ENCODE measurements at places on chromosomes 1 and 21.

DNA sequence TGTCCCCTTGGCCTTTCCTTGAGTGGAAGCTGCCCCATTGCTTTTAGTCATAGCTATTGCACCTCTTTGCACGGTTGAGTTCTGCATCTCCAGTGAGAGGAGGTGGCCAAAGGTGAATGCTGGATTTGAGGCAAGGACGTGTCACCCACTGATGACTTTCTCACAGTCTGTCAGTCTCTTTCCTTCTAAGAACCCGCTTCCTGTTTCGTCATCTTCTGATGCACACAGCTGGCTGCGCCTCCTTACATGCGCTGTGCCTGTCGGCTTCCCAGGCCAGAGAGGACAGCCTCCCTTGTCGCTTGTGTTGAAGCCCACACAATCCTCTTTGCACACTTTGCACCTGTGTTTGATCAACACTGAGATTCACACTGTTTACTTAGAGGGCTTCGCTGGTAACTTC is 41.8 kb upstream of the PWP2 start:
- peak; percentile 72 for DNase-seq

GRCh38 chr1:119260506-119260905 is 108.1 kb upstream of the HAO2 start:
- DNase-seq = no peak

- peak; percentile 66 for DNase-seq
Observed at GRCh38 chr1:156445789-156446263, 54.7 kb downstream of the MEF2D start.

- DNase-seq = no peak
Observed at GRCh38 chr1:113129529-113130185, 56.7 kb downstream of the LRIG2 start.

DNA sequence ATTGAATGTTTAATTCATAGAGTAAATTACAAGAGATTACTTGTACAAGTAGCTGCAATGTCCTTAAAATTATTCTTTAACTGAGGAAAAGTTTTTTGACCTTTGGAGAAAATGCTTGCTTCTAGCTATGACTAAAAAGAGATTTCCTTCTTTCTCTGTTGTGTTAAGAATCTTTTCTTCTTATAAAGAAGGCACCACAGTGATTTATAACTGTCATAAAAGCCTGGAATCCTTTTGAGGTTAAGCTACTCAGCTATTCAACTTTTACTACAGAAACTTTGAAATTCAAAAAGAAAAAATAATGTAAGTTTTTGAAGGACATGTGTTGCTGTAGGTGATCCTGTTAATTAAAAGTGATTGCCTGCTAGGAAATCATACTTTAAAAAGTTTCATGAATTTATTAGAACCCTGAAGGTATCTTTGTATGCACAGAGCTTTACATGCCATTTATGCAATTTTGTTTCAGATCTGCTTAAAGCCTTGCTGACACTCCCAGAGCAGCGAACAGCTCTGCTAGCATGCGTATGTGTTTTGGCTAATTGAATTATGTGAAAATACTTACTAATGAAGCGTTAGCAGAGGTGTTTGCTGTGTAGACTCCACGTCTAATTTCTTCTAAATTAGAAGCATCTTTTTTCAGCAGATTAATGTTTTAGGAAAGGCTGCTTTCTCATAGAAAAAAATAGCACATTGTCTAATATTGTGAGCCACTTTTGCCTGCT is 94.7 kb upstream of the SMYD2 start:
- no peak for DNase-seq

GRCh38 chr1:248791010-248791409 is 34.7 kb downstream of the SH3BP5L start:
- DNase-seq = no peak

- no peak for DNase-seq
Observed at GRCh38 chr1:156893048-156893953, at the start of gene PEAR1. TSS of gene PEAR1 (plus strand) at chr1:156893718. CDS start at chr1:156903927, 10,209 bp downstream.

- no peak for DNase-seq
Observed at GRCh38 chr1:53526451-53527101, 67.4 kb downstream of the DMRTB1 start.

GRCh38 chr21:28805885-28806284 is 186.8 kb downstream of the LTN1 start:
- no peak for DNase-seq

DNA sequence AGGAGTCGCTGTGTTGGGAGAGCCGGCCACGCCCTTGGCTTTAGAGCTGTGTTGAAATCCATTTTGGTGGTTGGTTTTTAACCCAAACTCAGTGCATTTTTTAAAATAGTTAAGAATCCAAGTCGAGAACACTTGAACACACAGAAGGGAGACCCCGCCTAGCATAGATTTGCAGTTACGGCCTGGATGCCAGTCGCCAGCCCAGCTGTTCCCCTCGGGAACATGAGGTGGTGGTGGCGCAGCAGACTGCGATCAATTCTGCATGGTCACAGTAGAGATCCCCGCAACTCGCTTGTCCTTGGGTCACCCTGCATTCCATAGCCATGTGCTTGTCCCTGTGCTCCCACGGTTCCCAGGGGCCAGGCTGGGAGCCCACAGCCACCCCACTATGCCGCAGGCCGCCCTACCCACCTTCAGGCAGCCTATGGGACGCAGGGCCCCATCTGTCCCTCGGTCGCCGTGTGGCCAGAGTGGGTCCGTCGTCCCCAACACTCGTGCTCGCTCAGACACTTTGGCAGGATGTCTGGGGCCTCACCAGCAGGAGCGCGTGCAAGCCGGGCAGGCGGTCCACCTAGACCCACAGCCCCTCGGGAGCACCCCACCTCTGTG is 4.7 kb downstream of the C1orf35 start:
- DNase-seq = no peak

GRCh38 chr1:30650968-30651320 is 72.4 kb downstream of the MATN1 start:
- DNase-seq = no peak

DNA sequence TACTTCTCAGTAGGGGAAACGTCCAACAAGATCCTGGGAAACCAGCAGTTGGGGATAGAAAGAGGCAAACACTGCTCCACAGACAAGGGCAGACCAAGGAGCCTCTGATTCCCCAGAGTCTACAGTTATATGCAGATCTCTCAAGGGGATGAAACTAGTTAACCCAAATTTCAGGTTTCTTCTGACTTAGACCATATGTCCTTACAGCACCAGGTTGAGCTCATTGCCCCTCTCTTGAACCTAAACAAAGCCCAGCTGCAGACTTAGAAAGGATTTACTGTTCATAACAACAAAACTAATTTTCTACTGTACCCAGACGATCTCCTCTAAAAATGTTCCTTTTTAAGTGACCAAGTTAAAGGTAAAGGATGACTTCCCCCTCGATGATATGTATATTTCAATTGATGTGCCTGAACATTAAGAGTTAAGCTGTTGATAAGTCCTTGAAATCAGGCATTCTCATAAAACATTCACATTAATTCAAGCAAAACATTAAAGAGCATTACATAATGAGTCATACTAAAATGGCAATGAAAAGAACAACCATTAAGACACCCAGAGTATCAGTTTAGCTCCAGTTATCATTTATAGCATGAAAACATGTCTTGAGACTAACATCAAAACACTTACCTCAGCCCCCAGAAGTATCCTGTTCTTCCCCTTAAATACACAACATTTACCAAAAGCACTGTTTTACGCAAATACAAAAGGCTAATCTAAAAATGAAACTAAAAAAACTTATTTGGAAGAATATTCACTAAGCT is 24.1 kb downstream of the SMYD3 start:
- no peak for DNase-seq

DNA sequence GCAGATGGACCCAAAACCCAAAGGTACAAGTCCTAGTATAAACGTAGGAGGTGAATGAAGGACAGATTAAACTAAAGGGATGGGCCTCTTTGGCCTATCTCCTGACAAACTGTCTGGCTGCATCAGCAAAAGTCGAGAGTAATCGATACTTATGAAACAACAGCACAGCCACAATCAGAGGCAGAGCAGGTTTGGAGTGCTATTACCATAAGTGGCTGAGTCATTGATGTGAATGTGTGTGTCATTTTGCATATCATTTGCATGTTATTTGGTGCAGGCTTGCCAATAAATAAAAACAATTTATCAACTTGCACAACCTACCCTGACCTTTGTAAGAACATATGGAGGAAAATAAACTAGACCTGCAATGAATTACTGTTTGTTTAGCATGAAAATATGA is 283.1 kb downstream of the NUF2 start:
- DNase-seq = no peak

DNA sequence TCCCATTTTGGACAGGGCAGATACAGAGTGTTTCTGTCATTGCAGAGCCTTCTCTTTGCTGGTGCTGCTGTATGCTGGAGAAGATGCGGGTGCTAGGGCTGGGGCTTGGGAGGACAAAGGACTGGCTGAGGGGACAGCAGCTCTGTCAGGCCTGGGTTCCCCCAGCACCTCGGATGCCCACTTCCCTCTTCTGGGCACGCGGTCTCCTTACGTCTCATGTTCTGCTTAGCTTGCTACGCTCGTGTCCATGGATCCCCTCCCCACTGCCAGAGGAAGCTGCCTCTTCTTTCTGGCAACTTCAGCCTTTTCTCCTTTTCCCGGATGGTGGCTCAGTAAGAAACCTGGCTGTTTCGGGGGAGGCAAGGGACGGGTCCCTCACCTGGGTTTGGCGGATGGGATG is 75.7 kb downstream of the ARHGEF10L start:
- DNase-seq = no peak

- DNase-seq = no peak
Observed at GRCh38 chr21:38852278-38852677, 46.5 kb downstream of the ETS2 start.

DNA sequence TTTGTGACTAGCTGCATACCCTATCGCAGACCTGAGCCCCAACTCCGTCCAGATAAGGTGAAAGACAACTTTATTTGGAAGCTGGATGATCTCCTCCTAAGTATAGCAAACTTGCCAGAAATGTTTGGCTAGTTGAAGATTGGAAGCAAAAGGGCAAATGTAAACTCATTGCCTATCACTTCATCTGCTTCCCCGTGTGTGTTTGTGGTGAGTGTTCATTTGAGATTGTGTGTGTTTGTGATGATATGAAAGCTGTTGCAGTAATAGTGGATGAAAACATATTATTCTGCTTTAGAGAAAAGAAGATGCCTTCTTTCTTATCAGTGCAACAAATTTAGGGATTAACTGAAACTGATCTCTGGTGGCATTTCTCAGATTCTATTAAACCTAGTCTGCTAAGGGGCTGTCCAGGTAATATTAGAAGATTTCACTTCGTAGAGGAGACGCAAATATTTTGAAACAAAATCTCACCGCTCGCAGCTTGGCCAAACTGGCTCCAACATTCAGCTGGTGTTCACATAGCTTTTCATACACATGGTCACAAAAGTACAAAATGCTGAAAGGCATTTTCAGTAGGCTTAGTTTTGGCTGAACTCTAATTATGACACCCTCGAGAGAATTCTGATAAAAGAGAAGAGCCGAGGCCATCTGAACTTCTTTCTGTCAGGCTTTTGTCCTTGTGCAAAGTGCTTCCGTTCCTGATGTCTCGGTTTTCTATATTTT is 1.1 kb downstream of the TBX19 start:
- no peak for DNase-seq

GRCh38 chr1:178055779-178056471 is 38.0 kb upstream of the RASAL2 start:
- DNase-seq = no peak

DNA sequence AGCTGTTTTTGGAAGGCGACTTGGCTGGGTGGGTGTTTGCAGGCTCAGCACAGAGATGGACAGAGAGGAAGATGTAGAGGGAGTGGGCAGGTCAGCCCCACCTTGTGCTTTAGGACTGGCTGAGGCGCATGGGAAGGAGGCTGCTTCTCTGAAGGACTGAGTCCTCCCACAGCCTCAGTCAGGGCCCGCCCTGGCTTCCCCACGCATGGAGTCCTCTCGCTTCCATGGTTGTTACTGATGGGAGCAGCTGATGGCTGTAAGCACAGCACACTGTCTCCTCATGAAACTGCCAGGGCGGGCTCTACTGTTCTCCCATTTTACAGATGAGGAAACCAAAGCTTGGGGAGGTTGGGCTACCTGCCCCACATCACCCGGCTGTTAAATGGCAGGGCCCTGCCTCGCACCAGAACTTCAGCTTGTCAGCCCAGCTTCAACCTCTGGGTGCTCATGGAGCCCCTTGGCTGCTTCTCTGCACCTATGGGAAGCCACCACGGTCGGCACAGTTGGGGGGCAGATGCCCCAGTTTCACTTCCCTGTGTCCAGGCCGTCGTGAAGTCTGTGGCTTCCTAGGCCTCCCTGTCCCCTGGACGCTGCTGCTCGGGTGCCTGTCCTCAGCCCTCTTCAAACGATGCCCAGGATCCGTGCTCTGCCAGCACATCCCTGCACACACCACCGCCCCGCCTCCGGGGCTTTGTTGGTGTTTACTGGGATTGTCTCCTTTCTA is 2.4 kb downstream of the TMEM201 start:
- DNase-seq = no peak

- no peak for DNase-seq
Observed at GRCh38 chr1:1143636-1144035, 27.7 kb upstream of the C1orf159 start.

- DNase-seq = no peak
Observed at GRCh38 chr1:169468982-169469381, 16.8 kb downstream of the SLC19A2 start.
